ENCODE measurements at places on chromosomes 1 and 21.

DNA sequence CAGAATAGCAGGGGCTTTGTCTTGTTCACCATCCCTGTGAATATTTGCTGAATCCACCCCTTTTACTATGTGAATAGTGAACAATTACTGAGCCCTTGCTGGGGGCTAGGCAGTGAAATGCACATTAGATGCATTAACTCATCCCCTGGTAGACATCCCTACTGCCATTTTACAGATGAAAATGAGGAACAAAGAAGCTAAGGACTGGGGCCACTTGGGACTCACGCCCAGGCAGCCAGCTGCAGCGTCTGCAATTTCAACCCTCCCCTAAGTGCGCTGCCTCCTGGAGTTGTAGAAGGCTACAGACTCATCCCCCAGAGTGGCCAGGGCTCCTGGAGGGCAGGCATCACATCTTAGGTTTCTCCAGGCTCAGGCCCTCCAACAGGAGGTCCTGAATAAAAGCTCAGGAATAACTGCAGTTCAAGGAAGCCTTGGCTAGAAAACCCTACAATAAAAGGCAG lies 31.6 kb downstream of the CAPZB start:
- DNase-seq, result no peak

- DNase-seq, result no peak
These were observed 10.0 kb downstream of the PDPN start for GRCh38 chr1:13593511-13594131.

GRCh38 chr1:205324781-205325180 lies 3.2 kb upstream of the NUAK2 start:
- DNase-seq, result no peak

DNA sequence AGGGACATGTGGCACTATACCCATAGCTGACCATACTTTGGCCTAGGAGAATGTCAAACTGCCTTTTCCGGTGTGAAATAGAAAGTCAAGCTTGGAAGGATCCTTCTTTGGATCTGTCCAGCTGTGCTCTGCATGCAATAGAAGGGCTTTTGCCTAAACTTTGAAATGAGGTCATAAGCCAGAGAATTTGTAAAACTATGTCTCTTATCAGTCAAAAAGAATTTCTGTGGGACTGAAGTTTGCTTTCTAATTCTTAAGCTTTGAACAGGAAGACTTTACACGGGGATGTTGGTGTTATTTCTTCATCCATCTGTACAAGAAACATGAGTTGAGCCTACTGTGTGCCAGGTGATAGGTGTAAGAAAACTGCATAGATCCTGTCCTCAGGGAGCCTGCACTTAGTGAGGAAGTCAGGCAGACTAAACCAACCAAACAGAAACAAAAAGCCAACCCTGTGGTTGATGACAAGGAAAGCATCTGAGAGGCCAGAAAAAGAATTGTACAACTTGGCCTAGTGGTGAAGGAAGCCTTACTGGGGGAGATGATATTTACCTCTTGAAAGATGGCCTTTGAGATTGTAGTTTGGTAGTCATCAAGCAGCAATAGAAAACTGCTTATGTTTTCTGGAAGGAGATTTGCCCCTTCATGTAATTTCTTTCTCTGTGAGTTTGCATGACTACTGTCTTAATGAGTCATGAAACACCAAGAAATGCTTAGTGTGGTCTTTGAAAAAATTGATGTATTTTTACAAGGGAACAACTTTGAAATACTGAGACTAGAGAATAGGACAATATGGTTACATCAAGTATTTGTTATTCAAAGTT lies 24.8 kb downstream of the TGFB2 start:
- DNase-seq, result no peak

DNA sequence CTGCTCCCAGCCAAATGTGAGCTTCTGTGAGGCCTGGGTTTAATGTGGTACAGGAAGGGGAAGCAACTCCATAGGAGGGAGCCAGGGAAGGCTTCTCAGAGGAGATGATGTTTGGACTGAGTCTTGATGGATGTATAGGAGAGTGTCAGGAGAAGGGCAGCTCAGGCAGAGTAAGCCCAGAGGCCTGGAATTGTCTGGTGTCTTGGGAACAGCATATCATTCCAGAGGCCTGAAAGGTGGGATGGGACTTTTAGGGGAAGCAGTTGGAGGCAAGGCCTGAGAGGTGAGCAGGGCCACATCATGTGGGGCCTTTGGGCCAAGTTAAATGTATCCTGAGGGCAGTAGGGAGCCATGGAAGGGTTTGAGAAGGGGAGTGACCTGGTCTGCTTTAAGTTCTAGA lies 148.6 kb upstream of the WNT4 start:
- DNase-seq, result no peak

DNA sequence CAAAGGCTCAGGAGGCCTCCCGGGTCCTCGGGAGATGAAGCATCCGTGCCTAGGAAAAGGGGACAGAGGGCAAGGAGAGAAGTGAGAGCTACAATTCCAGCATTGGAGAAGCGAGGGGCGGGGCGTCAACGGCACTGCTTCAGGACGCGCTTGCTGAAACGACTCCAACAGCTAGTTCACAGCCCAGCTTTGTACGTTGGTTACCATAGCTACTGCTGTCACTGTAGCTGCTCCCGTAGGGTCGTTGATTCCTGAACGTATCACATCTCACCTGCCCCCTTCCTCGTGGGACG lies 63.1 kb downstream of the TOR1AIP2 start:
- DNase-seq, result no peak

DNA sequence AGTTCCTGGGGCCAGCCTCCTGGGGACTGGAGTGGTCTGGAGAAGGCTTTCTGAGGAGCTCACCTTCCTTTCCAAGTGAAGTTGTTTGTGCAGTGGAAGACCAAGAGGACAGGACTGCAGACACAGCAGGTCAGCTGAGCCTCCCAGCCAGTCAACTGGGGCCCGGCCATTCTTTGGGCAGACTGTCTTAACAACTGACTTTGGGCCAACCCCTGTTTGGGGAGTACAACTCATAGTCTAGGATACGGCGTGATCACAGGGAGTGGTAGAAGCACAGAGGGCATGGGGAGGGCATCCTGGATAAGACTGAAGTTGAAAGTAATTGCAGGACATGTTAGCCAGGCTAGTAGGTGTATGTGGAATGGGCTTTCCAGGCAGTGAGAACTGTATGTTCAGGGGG lies 50.3 kb downstream of the PGM1 start:
- DNase-seq, result no peak

DNA sequence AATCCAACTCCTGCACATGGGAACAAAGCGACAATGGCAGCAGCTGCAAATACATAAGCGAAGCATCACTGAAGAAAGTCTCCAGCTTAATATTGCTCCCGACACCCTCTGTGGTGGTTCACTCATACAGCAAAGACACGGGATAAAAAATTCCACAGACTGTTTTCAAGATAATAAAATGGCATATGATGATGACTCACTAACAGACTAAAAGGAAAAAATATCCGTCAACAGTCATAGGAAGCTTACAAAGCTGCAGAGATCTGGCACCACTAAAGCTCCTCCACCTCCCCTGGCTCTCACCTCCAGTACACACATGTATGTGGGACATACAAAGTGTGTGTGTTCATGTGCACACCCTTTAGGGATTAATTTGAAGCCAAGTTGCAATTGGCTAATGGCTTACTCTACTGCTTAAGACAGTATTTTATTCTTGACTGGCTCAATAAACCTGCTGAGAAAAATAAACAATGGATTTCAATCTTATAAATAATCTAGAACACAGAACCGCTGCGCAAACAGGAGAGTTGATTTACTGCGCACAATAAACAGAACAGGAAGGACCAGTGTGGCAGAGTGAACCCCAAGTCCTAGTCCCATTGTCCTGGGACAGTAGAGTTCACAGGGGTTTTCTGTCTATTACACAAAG lies 94.4 kb downstream of the SLC45A1 start:
- no peak for DNase-seq

DNA sequence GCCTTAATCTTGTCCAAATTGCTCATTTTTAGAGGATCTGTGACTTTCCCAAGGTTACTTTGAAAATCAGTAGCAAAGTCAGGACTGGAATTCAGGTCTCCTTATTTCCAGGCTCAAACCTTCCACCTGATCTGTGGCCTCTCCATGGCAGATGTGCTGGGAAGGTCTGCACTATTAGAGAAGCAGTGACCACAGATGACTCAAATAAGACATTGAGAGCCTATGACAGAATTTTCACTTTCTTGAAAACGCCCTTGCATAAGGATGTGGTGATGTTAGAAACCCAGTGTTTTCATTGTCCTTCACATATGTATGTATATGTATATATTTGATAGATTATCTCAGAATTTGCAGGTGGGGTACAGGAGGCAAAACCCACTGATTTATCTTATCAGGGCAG lies 45.3 kb downstream of the TTC39A start:
- DNase-seq, result no peak

- DNase-seq, result no peak
These were observed 31.9 kb downstream of the TRIM33 start for GRCh38 chr1:114479134-114479533.

DNA sequence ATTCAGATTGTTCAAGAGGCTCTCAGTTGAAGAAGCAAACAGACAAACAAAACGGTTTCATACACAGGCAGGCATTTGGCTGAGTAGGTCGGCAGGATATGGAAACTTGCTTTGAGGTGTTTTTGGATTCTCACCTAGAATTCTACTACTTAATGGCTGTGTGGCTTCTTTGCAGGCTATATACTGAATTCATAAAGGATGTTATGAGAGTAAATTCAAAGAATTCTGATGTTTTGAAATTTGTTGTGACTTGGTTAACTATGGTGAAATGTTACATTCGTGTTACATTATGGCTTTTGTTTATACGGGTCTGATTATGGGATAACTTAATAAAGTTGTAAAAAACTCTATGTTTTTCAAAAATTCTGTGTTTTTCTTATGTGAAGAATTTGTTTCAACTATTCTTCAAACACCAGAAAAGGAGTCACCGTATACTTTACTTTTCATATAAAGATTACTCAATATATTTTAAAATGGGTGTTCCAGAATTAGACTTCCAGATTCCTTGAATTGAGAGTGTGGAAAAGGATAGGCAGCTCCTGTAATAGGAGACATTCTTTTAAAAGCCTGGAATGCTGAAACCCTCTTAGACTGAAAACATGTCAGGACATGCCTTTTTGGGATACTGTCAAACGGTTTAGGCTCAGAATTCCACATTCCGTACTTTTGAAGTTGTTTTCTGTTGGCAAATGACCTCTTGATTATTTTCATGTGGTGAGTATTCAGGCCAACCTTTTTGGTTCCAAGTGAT lies 8.2 kb upstream of the IRF2BP2 start:
- no peak for DNase-seq

DNA sequence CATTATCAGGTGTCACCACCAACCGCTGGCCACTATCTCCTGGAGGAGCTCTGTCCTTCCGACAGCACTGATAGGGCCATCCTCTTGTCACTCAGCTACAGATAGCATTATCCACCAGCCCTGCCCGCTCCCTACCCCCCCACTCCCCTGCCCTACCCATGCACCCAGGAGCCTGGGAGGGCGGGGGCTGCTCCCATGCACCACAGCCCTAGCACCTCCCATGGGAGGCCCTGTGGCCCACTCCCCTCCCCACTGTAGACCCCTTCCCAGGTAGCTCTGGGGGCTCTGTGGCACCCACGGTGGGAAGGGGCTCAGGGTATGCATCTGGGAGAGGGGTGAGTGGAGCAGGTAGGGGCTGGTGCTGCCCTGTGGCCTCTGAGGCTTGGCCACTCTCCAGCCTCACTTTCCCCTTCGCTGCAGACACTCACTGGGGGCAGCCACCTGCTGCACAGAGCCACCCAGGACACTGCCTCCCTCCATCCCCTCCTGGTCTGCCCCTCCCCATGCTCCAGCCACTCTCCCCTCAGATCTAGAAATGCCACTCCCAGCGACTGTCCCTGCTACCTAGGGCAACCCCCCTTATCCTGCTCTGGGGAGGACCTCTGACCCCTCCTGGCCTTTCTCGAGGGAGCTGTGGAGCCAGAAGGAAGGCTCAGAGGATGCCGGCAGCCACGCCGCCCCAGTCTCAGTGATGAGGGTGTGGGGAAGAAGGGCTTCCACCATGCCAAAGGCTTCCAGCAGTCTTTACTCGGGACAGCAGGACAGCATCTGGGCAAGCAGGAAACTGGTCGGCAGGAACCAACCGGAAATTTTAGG lies 58.5 kb downstream of the WNT9A start:
- DNase-seq, result no peak

DNA sequence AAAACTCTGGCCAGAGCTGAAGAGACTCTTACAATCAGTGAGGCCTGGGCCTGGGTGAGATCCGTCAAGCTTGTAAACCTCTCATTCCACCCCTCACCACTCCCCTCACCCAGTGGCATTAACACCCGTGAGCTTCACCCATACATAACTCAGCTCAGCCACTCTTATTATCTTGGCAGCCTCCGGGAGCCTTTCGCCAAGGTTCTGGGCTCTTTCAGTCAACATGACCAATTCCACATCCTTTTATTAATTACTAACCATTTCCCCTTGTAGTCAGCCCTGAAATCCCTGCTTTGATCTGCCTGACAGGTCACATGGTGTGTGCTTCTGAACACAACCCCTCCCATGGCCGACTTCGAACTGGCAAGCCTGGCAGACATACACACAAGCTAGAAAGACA lies 134.8 kb downstream of the SETD4 start:
- DNase-seq, result no peak

DNA sequence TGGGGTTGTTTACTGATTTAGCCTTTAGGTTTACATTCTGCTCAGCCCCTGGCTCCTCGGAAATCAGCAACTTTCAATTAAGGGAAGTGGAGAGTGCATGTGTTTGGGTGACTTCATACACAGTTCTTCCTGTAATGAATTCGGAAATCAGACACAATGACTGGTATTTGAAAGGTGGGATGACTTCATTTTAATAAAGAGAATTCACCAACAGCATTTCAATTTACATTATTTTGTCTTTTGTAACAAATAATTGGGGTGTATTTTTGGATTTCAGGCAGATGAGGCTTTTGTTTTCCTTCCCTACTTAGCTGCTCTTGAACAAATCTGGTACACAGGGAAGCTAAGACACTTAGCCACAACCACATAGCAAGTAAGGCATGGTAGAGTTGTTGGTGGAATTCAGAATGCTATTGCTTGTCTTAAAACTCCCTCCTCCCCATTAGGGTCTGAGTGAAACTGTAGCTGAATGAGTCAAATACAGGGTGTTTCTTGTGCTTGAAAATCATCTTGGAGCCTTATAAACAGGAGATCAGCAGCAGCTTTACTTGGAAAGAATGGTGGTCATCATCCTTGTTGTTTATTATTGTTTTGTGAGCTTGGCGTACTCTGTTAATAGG lies 917 bp downstream of the STX12 start:
- DNase-seq, result no peak

GRCh38 chr1:39733161-39733560 lies 5.5 kb upstream of the PPIE start:
- DNase-seq, result no peak
